ENCODE measurements at places on chromosomes 7 and 10. TPM values are rescaled to one million over a fixed set of nuclear protein-coding genes. Genes with fewer than 3 reads are reported as not detected.

ANXA7 gene
- total RNA-seq, result 105 TPM

RPEL1 gene
- total RNA-seq, result not detected

KNDC1 gene
- total RNA-seq, result 0.49 TPM

IL15RA gene
- 3.6 TPM for total RNA-seq

AASS gene
- 4.3 TPM for total RNA-seq

Data from naive thymus-derived CD8-positive, alpha-beta T cell (primary cell).